ENCODE measurements at places on chromosomes 7 and 10.

DNA sequence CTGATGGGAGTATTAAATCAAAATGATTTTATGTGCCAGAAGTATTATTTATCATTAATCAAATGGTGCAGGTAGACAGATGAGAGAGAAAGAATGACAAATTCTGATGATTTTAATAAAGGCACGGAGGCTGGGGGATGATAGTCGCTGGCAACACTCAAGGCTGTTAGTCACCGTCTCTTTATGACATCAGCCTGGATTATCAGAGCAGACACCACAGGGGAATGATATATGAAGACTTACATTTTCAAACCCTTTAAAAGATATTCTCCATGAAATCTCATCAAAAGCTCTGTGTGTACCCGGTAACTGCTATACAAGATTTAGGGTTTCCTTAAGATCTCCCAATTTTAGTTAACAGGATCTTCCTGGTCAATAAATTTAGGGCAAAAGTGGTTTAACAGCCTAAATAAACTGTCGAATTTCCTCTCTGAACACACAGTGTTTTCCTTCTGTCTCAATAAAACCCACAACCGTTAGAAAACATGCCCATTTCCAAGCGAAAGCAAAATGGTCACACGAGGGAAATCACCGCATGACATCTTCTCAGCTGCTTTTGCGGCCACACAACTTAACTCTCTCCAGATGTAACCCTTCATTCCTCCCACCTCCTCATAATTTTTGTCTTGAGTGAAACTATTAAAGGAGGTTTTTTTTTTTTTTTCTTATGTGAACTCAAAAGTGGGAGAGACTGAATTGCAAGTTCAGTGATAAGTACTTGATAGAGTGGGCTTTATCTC lies 133.2 kb upstream of the FAM171A1 start:
- no peak for DNase-seq

GRCh38 chr7:96649981-96650380 lies 59.7 kb downstream of the SEM1 start:
- DNase-seq, result no peak

GRCh38 chr7:22110227-22110839 lies 164.6 kb upstream of the CDCA7L start:
- peak; percentile 84 for DNase-seq

DNA sequence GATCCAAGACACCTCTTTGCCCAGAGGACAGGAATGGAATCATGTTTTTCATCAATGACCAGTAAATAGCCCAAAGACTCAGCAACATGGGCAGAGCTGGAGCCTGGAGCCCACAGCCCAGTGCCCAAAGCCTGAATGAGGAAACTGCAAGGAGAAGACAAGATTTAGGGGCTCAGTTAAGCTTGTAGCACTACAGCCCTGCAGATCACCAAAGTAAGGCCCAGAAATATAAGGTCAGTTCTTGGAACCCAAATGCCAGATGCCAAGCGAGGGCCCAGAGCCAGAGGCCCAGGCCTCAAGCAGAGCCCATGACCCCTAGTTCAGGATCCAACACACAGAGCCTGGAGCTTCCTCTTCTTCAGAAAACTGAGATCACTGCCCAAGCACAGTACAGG lies 32.4 kb downstream of the MBL2 start:
- DNase-seq, result no peak

DNA sequence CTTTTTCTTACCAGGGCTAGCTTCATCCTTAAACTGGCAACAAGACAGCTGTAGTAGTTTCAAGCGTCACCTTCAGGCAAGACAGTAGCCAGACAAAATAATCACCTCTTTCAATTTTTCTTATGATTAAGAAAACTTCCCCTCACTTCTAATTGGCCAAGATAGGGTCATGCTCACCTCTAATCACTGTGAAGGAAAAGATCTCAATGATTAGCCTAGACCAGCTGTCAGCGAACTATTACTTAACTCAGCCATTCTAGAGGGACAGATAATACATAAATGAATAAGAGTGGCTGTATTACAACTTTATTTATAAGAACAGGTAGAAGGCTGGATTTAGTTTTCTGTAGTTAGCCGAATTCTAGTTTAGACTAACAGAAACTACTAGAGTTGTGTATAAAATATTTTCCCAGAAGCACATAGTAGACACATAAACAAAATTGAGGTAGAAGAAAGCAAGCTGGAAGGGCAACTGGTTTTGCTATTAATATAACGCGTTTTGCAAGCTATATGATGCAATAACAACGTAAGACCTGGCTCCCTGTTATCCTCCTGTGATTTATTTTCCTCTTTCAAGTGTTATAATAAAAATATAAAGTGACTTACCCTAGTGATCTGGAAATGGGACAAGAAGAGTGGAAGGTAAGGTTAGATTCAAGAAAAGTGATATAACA lies 64.3 kb downstream of the ELAPOR2 start:
- DNase-seq, result no peak

DNA sequence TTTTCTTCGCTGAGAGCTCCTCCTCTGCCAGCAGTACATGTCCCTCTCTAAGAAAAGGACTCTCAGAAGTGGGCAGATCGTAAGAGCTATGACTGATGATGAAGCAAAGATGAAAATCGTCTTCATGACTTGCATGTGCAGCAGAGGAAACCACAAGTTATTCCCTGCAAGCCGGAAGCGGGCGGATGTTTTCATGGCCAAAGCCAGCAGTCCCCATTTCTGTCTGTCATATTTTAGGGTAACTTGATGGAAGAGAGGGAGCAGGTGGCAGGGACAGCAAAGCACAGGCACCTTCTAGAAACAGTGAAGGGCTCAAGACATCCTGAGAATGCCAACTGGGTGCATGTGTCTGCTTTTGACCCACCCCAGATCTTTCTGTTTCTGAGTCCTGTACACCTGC lies 19.9 kb downstream of the KLF6 start:
- no peak for DNase-seq

- no peak for DNase-seq
Observed at GRCh38 chr10:77383861-77384553, 253.6 kb downstream of the KCNMA1 start.

DNA sequence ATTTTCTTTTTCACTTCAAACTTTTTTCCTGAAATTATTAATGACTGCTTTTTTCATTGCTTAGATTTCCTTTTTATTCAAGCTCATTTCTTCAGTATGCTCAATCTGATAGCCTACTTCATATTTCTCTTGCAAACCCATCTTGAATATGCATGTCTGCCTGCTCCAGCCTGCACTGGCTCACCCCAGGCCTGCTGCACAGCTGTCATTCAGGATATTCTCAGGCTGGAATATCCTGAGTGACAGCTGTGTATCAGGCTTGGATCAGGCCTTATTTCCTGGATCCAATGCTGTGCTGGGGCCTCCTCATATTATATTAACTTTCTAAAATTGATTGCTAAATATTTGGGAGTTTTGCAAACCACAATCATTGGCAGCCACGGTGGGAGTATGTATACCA lies 120.2 kb upstream of the TNS3 start:
- DNase-seq, result no peak

DNA sequence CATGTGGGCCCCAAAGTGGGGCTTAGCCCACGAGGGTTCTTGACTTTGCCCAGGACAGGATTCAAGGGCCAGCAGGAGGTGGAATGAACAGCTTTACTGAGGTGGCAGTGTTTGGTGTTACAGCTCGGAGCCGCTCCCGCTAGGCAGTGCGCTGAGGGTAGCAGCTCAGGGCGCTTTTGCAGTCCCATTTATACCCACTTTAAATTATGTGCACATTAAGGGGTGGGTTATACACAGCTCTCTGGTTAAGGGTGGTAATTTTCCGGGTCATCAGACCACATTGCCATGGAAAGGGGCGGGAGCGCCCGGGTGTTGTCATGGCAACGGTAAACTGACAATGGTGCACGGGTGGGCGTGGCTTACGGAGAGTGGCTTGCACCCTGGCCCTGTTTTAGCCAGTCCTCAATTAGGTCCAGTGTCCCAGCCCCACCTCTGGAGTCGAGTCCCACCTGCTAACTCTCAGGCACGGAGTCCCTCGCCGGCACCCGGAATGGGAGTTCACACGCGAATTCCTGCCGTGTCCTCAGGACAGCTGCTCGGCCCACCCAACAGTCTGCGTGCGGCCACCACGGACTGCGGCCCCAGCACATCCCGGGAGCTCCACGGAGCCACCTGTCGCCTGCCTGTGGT lies 58.2 kb upstream of the PDGFA start:
- DNase-seq, result no peak

DNA sequence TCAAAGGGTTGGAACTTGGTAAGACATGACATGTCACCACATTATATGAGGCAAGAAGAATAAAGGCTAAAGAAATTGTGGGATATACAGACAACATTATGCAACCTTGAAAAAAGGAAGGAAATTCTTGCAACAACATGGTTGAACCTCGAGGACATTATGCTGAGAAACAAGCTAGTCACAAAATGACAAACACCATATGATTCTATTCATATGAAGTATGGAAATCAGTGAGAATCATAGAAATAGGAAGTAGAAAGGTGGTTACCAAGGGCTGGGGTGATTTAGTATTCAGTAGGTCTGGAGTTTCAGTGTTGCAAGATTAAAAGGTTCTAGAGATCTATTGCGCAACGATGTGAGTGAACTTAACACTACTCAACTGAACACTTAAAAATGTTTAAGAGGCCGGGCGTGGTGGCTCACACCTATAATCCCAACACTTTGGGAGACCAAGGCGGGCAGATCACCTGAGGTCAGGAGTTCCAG lies 126.9 kb upstream of the TBX20 start:
- no peak for DNase-seq

- no peak for DNase-seq
Observed at GRCh38 chr7:29607889-29608288, 44.3 kb downstream of the PRR15 start.

- DNase-seq, result no peak
Observed at GRCh38 chr10:63547628-63548360, 26.6 kb downstream of the REEP3 start.

DNA sequence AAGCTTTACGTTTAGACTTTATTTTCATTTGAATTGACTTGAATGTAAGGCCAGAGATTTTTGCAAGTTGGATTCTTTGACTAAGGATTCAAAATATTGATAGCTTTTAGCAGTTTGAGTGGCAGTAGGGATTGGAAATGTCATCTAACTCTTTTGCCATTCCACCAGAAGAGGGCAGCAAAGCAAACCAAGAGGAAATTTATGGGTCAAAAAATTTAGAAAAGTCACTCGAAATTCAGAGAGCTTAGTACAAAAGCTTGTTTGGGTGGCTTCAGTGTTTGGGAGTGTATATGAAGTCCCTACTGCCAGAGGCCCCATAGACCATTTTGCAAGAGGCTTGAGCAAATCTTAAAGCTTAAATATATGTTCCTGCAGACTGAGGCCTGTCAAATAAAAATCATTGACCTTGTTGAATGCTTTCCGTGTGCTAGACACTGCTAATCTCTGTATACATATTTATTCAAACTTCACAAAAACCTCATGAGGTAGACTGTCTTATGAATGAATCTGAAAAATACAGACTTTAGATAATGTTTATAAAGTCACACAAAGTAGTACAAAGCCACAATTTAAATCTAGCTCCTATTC lies 44.6 kb upstream of the RSBN1L start:
- peak; percentile 58 for DNase-seq

GRCh38 chr7:95433952-95434556 lies 774 bp downstream of the PON2 start:
- DNase-seq, result no peak

- no peak for DNase-seq
Observed at GRCh38 chr7:25858525-25859411, 293.2 kb upstream of the NFE2L3 start.

DNA sequence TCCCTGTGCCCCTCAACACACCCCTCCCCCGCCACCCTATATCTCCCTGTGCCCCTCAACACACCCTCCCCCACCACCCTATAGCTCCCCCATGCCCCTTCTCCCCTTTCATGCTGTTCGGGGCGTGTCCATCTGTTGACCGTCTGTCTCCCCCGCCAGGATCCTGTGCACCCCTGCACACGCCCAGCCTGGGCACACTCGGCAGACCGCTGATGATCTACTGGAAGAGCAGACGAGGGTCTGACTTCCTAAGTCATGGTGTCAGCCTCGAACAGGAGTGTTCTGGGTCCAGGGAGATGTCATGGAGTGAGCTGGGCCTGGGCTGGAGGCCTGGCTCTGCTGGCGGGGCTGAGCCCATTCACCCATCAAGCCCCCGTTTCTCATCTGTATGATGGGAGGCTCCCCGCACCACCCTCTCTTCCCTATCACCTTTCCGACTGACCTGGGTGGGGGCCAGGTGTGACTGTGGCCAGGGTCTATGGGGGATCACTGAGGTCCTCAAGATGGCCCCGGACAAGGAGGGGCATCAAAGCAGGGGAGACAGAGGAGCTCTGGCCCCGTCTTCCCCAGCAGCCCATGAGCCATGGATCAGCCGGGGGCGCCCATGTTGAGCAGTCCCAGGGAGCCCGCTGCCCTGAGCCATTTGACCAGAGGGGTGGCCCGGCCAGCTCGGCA lies 48.3 kb downstream of the PDGFA start:
- no peak for DNase-seq

- DNase-seq, result no peak
Observed at GRCh38 chr10:102416283-102416682, 2.3 kb downstream of the PSD start.

GRCh38 chr7:101556453-101556968 lies 72.6 kb downstream of the MYL10 start:
- no peak for DNase-seq

GRCh38 chr7:150405584-150406311 lies 26.6 kb downstream of the ZNF775 start:
- DNase-seq, result peak; percentile 39

GRCh38 chr7:76368190-76368589 lies 9.4 kb upstream of the YWHAG start:
- DNase-seq, result no peak

DNA sequence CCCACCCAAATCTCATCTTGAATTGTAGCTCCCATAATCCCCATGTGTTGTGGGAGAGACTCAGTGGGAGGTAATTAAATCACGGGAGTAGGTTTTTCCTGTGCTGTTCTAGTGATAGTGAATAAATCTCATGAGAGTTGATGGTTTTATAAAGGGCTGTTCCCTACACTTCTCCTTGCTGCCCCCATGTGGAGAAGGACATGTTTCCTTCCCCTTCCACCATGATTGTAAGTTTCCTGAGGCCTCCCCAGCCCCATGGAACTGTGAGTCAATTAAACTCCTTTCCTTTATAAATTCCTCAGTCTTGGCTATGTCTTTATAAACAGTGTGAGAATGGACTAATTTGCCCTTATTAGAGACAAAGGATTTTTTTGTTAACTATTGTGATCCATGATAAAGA lies 48.5 kb upstream of the MKX start:
- no peak for DNase-seq

DNA sequence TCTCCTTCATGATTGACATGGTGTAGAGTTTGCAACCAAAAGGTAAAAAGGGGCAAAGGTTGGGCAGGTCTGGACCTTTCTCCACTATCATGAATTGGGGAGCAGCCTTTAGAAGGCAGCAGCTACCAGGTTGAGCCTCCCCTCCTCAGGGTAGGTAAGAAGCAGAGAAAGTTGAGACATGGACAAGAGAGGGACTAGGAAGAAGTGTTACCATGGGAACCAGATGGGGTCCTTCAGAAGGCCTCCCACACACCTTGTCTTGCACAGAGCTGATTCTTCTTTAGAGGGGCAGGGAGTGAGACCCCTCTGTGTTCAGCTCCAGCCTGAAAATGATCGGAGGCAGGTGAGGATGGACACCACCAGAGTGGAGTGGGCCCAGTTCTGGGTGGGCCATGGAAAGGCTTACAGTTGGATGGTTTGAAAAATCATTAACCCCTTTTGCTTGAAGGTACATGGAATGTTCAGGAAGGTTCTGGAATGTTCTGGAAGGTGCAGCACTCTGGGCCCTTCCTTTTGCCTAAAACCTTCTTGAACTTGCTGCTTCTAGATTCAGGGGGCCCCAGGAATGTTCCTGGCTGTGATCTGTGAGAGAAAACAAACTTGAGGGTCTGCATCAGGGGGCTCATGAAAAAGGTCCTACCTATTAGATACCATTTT lies 7.0 kb downstream of the VPS37D start:
- no peak for DNase-seq

- no peak for DNase-seq
Observed at GRCh38 chr10:63201118-63201517, 68.0 kb downstream of the NRBF2 start.
